ENCODE measurements at places on chromosomes 6 and 20.

- DNase-seq: no peak
These were observed 32.9 kb upstream of the UST start for GRCh38 chr6:148713921-148714320.

DNA sequence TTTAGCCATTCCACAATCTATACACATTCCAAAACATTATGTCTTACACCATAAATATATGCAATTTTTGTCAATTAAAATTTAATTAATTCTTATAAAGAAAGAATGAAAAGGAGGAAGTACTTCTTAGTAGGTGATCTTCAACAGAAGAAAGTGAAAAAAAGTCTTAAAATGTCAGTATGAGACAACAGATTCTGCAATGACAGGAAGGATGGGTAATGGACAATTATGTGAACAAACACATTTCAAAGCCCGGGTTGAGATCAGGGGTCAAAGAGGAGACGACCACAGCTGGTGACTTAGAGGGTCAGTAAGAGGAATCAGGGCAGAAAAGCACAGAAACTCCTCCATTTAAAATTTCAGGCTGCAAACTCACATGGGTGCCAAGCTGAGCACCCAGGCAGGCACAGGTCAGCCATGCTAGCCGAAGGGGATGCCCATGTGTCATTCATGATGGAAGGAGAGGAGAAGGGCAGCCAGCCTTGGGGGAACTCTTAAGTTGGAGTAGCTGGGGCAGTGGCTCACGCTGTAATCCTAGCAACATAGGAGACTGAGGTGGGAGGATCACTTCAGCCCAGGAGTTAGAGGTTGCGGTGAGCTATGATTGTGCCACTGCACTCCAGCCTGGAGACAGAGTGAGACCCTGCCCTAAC is 11.0 kb downstream of the VSX1 start:
- DNase-seq: no peak

- no peak for DNase-seq
These were observed 140.3 kb downstream of the DLL1 start for GRCh38 chr6:170150590-170150945.

GRCh38 chr6:53344969-53345368 is 3.8 kb downstream of the ELOVL5 start:
- no peak for DNase-seq

DNA sequence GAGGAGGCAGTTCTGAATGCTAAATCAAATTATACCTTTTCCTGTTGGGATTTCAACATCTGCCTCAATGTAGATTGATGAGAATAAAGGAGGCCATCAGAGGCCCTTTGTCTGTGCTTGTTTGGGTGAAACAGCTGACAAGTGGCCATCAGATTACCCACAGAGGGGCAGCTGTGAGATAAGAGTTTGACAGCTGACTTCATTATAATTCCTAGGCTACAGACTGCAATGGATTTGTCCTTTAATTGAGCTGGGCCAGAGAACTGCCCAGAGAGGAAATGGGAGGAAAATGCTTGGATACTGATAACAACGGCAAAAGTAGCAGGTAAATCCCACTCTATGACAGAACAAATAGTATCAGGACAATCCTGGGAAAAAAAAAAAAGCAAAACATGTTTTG is 649.4 kb downstream of the HDGFL1 start:
- no peak for DNase-seq

- no peak for DNase-seq
These were observed 690.9 kb upstream of the NRSN1 start for GRCh38 chr6:23435126-23435525.
